A549 treated with AZD2906 at 1 μM for 4 hours (cell line): ENCODE measurements at places on chromosomes 5 and 9. TPM values are rescaled to one million over a fixed set of nuclear protein-coding genes. Genes with fewer than 3 reads are reported as not detected.

CRB2 gene
- total RNA-seq: 0.09 to 0.23 TPM (median 0.13 TPM) in 5 replicates

PLEKHG4B gene
- total RNA-seq: 1.00 to 2.0 TPM (median 1.7 TPM) in 5 replicates

CDC20B gene
- 0.03 to 0.10 TPM (median 0.07 TPM) in 5 replicates for total RNA-seq

BNC2 gene
- total RNA-seq: 4.6 to 6.9 TPM (median 6.4 TPM) in 5 replicates

LHX2 gene
- total RNA-seq: 3.8 to 4.4 TPM (median 4.1 TPM) in 5 replicates

PRRC1 gene
- total RNA-seq: 42.0 to 51.5 TPM (median 50.8 TPM) in 5 replicates

PCDHGB2 gene
- total RNA-seq: 0.05 to 0.08 TPM (median 0.07 TPM) in 5 replicates

IL13 gene
- total RNA-seq: 0.08 to 0.10 TPM in 2 of 5 replicates, not detected in the others

GABRA1 gene
- total RNA-seq: not detected in 5 replicates

ENHO gene
- total RNA-seq: 0.94 to 2.8 TPM (median 2.0 TPM) in 5 replicates

SLC25A48 gene
- 0.11 to 0.41 TPM (median 0.24 TPM) in 5 replicates for total RNA-seq
